ENCODE measurements at places on chromosomes 1 and 21. TPM values are rescaled to one million over a fixed set of nuclear protein-coding genes. Genes with fewer than 3 reads are reported as not detected.

DNA sequence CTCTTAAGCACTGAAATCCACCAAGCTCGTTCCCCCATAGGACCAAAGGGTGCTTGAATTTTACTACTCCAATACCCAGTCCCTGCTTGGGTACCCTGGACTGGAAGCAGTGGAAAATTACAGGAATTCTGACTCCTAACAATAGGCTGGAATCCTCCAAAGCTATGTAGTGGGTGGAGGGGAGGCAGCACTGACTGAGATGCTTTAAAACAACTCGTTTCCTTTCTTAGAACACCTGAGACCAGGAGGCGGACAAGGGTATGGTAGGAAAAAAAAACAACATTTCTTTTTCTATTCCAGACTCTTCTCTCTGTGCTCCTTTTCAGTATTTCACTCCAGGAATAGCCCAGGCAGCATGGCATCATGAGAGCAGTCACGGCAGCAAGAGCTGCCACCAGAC, 2.3 kb downstream of the PEF1 start:
- H3K27ac ChIP-seq: peak overlapping the region; percentile 91
- H3K36me3 ChIP-seq: no peaks in the 10 kb centered on the region
- H3K27me3 ChIP-seq: no peaks in the 10 kb centered on the region
- H3K4me1 ChIP-seq: peaks cover 80% of the 10 kb centered on the region
- H3K4me3 ChIP-seq: no peak overlapping the region
- peak; percentile 66 for DNase-seq

Gene LRRC39
- total RNA-seq: 3.6 TPM

DNA sequence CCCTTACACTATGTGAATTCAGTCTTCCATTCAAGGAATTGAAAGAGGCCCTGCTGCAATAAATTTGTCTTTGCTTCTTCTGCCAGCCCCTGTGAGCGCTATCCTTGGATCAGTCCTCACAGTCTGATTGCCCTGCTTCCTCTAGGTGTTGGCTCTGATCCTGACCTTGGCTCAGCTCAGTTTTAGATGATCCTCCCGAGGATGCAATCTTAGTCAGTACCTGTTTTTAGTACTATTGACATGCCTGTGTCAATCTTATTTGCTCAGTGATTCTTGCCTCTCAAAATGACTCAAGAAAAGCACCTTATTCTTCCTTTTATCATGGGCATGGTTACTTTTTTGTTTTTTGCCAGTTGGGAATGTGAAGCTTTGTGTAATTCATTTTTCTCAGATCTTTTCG, 101.4 kb upstream of the KCNK1 start:
- H3K36me3 ChIP-seq: no peaks in the 10 kb centered on the region
- DNase-seq: no peak
- no peak overlapping the region for H3K27ac ChIP-seq
- H3K4me3 ChIP-seq: no peak overlapping the region

Gene PGD
- 153 TPM for total RNA-seq

Gene DENND2D
- total RNA-seq: 51.2 TPM

DNA sequence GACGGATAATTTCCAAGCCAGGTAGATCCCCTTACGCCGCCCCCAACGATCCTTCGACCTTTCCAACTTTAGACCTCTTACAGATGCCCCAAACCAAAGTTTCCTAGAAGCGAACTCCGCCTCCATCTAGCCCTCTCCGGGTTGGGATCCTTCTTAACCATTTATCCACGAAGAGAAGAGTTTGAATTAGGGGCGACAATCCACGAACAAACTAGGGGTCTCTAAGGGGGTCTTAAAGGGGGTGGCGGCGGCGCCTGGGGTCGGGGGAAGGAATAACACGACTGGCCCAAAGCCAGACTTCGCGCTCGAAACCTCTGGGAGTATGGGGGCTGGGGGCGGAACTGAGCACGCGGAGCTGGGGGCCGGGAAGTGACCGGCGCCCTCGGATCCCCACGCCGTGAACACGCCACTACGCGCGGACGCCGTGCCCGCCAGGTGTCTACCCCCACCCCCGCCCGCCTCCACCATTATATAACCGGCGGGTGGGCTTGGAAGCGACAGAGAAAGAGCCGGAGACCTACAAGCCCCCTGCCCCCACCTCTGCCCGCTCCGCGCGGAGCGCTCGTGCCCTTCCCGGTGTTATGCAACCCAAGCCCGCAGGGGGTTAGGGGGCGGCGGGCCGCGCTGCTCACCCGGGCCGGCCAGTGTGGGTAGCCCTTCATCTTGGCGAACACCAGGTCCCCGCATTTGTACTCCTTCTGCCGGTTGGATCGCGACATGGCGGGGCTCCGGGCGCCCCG, 594 bp downstream of the HDGF start:
- peaks cover 48% of the 10 kb centered on the region for H3K4me1 ChIP-seq
- H3K27me3 ChIP-seq: no peaks in the 10 kb centered on the region
- peak overlapping the region; percentile 99 for H3K27ac ChIP-seq
- peak; percentile 61 for DNase-seq

Gene FCRL2
- not detected for total RNA-seq

Gene ITLN2
- total RNA-seq: not detected

Gene CLCNKB
- 42.2 TPM for total RNA-seq

Gene ADAMTS4
- total RNA-seq: 9.3 TPM

Gene FAM167B
- total RNA-seq: 4.0 TPM

DNA sequence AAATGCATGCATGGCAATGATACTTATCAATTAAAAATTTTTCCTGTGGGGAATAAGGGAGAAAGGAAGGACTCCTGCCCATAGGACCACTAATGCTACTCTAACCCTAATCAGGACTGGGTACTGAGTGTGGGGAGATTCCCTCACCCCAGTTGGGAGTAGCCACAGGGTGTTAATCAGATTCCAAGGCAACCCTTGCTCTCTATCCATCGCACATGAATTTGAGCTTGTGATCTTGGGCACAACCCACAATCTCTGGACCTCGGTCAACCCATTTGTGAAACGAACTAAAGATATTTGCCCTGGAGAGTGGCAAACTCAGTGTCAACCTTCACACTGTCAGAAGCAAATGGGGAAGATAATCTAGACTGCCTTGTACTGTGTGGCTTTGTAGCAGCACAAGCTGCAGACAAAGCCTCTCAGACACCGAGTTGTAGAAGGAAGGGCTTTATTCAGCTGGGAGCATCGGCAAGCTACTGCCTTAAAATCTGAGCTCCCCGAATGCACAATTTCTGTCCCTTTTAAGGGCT, 69.5 kb downstream of the SERINC2 start:
- no peak overlapping the region for H3K27ac ChIP-seq
- no peak overlapping the region for H3K4me3 ChIP-seq
- H3K36me3 ChIP-seq: no peaks in the 10 kb centered on the region
- no peaks in the 10 kb centered on the region for H3K27me3 ChIP-seq
- no peaks in the 10 kb centered on the region for H3K4me1 ChIP-seq

DNA sequence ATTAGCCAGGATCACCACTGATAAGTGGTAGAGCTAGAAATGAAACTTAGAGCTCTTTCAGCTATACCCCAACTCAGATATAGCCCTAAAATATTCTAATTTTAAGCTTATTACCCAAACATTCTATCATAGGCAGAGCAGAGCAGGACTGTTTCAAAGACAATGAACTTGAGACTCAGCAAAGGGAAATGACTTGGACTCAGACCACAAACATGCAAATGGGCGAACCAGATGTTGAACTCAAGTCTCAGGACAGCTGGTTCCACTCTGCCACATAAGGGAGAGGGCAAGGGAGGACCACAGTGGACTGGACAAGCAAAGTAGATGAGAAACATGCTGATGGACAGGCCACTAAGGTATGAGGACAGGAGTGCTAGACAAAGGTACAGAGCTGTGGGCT, 315.3 kb downstream of the OMA1 start:
- H3K4me1 ChIP-seq: no peaks in the 10 kb centered on the region
- no peak overlapping the region for H3K4me3 ChIP-seq
- no peaks in the 10 kb centered on the region for H3K27me3 ChIP-seq

GRCh38 chr1:114310695-114311271, 157.1 kb upstream of the SYT6 start:
- no peaks in the 10 kb centered on the region for H3K4me1 ChIP-seq
- no peak overlapping the region for H3K27ac ChIP-seq
- DNase-seq: no peak
- H3K27me3 ChIP-seq: no peaks in the 10 kb centered on the region

DNA sequence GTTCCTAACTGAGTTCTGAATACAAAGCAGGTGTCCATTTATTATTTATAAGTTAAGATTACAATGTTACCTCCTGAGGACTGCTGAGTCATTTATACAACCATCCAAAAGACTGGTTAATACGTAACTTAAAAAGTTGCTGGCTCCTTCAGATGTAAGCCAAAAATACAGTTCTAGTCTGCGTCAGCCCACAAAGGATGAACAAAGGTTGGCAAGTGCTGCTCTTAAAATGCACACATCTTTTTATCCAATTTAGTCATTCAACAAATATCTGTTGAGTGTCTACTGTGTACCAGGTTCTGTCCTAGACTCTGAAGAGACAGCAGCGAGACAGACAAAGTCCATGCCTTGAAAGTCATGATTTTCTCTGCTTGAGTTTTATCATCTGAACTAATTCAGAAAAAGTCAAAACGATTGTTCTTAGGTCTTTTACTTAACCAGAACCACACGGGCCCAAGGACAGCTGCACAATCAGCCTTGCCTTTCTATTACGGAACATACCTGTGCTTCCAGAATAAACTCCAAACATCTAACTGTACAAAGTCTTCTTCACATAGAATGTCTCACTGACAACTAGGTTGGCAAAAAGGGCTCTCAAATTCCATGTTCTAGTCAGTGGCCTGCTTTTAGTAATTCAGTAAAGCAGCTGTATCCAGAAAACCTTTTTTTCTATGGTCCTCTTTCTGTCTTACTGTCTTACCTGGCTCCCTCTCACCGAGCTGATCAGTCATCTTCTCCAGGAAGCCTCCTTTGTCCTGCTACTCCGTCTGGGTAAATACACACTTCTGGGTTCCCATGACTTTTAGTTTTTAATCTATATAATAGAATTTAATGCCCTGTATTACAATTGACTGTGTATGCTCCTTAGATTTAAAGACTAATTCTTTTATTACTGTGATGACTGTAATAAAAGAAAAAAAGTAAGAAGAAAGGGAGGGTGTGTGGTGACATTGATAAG, 15.5 kb upstream of the CNN3 start:
- no peaks in the 10 kb centered on the region for H3K36me3 ChIP-seq
- no peaks in the 10 kb centered on the region for H3K27me3 ChIP-seq
- DNase-seq: no peak
- no peak overlapping the region for H3K4me3 ChIP-seq

GRCh38 chr1:64530969-64531692, 61.2 kb downstream of the CACHD1 start:
- H3K4me3 ChIP-seq: no peak overlapping the region
- H3K27me3 ChIP-seq: no peaks in the 10 kb centered on the region
- no peaks in the 10 kb centered on the region for H3K36me3 ChIP-seq
- H3K4me1 ChIP-seq: peaks cover 10% of the 10 kb centered on the region
- no peak overlapping the region for H3K27ac ChIP-seq
- no peak for DNase-seq

Measured in thyroid gland (tissue), 4 donors.